ENCODE measurements at places on chromosomes 2 and 18.
A peak's percentile ranks its signal among the peaks of the same experiment; 100 is the strongest.

GRCh38 chr18:27871726-27872125, 305.2 kb downstream of the CDH2 start:
- no peak overlapping the region for H3K4me3 ChIP-seq
- no peak for DNase-seq

DNA sequence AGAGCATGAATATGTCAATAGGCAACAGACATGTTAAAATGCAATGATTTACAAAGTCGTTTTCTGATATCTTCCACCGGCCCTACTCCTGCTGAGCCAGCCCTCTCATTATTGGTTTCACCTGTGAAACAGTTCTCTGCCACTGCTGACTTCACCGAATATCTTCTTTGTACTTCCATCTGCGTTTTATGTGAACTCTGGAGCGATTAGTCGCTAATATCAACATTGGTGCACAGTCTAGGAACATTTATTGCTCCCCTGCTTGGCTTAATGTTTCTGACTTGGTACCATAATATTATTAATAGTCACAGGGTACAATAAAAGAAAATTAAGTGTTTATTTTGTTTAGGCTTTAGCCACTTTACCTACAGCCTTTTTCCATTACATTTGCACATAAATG, 105.5 kb downstream of the NCKAP5 start:
- H3K4me3 ChIP-seq, result no peak overlapping the region
- no peaks in the 10 kb centered on the region for H3K4me1 ChIP-seq

- H3K4me1 ChIP-seq, result no peaks in the 10 kb centered on the region
- H3K36me3 ChIP-seq, result no peaks in the 10 kb centered on the region
- no peak for DNase-seq
- no peak overlapping the region for H3K4me3 ChIP-seq
- no peaks in the 10 kb centered on the region for H3K27me3 ChIP-seq
Observed at GRCh38 chr2:179298666-179299065, 34.0 kb upstream of the SESTD1 start.

GRCh38 chr2:65268957-65269356, 41.3 kb downstream of the ACTR2 start:
- no peaks in the 10 kb centered on the region for H3K27me3 ChIP-seq
- H3K4me3 ChIP-seq, result no peak overlapping the region
- no peak overlapping the region for H3K27ac ChIP-seq
- H3K4me1 ChIP-seq, result peaks cover 5% of the 10 kb centered on the region

- H3K36me3 ChIP-seq, result peaks cover 19% of the 10 kb centered on the region
- H3K4me1 ChIP-seq, result no peaks in the 10 kb centered on the region
- H3K27ac ChIP-seq, result no peak overlapping the region
- no peak overlapping the region for H3K4me3 ChIP-seq
- peaks cover 2% of the 10 kb centered on the region for H3K27me3 ChIP-seq
- no peak for DNase-seq
Observed at GRCh38 chr2:38685116-38685735, 19.3 kb downstream of the GALM start.

DNA sequence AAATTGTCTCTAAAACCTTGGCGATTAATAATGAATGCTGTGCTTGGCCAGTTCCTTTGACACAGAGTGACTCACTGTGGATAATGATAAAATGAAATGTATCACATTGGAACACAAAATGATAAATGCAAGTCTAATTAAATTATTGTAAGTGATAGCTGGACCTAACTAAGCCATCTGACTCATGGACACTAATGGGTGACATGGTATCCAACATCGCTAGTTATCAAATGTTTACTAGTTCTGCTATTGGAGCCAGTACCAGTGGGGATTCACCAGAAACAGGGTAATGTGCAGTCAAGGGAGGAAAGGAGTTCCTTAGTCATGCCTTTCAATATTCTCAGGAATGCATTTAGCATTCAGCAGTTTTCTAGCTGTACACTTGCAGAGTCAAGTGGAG, 736.3 kb upstream of the ACVR2A start:
- H3K36me3 ChIP-seq, result no peaks in the 10 kb centered on the region
- no peak overlapping the region for H3K4me3 ChIP-seq
- H3K4me1 ChIP-seq, result no peaks in the 10 kb centered on the region
- no peak overlapping the region for H3K27ac ChIP-seq
- H3K27me3 ChIP-seq, result no peaks in the 10 kb centered on the region

GRCh38 chr2:25558262-25558661, 115.1 kb downstream of the DTNB start:
- no peak overlapping the region for H3K4me3 ChIP-seq
- no peaks in the 10 kb centered on the region for H3K36me3 ChIP-seq
- peaks cover 3% of the 10 kb centered on the region for H3K4me1 ChIP-seq
- no peak overlapping the region for H3K27ac ChIP-seq

DNA sequence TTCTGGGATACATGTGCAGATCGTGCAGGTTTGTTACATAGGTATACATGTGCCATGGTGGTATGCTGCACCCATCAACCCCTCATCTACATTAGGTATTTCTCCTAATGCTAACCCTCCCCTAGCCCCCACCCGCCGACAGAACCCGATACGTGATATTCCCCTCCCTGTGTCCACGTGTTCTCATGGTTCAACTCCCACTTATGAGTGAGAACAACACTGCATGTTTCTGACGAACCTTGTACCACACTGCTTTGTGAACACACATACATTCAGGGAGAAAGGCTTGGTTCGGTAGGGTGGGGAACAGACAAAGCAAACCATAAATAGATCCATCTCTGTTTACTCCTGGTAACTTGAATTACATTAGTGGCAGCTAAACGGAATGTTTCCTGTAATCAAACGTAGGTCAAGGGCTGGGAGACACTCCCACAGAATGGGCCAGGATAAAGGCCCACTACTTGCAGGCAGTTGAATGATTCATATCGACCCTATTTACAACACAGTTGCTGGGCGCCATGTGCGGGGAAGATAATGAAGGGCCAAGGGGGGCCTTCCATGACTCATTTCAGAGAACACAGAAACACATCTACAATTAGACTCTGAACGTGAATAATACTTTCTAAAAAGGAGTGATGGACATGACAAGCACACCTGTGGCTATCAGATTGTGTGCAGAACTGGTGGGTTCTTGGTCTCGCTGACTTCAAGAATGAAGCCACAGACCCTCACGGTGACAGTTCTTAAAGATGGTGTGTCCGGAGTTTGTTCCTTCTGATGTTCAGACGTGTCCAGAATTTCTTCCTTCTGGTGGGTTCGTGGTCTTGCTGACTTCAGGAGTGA, 56.8 kb upstream of the KIDINS220 start:
- H3K27me3 ChIP-seq, result peaks cover 2% of the 10 kb centered on the region
- peaks cover 53% of the 10 kb centered on the region for H3K4me1 ChIP-seq
- H3K4me3 ChIP-seq, result peak overlapping the region; percentile 77
- no peak for DNase-seq
- no peak overlapping the region for H3K27ac ChIP-seq

- no peaks in the 10 kb centered on the region for H3K27me3 ChIP-seq
- H3K36me3 ChIP-seq, result no peaks in the 10 kb centered on the region
- no peak overlapping the region for H3K4me3 ChIP-seq
- H3K27ac ChIP-seq, result no peak overlapping the region
- no peak for DNase-seq
Observed at GRCh38 chr18:40559556-40559955, 1395.5 kb upstream of the PIK3C3 start.

DNA sequence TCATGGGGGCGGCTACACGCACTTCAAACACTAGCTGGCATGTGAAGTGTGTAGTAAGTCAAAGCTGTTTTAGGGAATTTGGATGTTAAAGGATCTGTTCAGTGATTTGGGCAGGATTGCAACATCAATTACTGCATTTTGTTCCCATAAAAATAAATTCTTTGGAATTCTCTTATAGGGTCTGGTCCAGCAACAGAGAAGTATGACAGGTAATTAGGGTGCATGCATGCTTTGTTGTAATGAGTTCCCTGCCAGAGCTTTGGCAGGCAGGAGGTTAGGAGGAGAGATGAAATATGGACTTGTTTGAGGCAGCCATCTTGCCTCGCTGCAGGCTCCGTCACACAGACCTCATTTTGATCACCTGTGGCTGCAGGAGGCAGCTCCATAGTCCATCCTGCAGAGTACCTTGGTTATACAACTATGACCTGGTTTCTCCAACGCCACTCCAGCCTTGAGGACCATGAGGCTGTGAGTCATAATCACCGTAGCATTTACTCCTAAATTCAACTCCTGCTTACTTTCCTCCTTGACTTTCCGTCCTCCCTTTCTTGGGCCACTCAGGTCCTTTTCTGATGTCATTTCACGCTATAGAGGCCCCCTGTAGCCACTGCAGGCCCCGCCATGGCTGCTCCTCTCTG, 26.5 kb upstream of the EML4 start:
- H3K27ac ChIP-seq, result peak overlapping the region; percentile 9
- peaks cover 1% of the 10 kb centered on the region for H3K27me3 ChIP-seq
- H3K4me1 ChIP-seq, result peaks cover 24% of the 10 kb centered on the region
- H3K36me3 ChIP-seq, result no peaks in the 10 kb centered on the region
- no peak overlapping the region for H3K4me3 ChIP-seq
- no peak for DNase-seq

DNA sequence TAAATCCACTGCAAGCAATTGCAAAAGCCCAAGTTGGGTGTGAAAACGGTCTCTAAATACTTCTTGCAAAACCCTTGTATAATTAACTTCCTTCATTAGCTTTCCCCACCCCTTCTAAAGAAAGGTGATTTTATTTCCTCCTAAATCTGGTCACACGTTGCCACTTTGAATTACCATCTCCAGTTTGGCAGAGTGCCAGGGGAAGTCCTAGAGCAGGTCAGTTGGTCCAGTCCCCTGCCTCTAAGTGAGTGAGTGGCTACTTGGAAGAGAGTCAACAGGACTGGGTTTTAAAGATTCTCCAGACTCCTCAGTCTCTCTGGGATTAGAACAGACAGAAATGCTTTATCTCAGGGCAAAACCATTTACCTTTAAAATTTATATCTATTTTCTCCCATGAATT, 18.7 kb upstream of the LYPD6B start:
- H3K27ac ChIP-seq, result no peak overlapping the region
- no peak overlapping the region for H3K4me3 ChIP-seq

DNA sequence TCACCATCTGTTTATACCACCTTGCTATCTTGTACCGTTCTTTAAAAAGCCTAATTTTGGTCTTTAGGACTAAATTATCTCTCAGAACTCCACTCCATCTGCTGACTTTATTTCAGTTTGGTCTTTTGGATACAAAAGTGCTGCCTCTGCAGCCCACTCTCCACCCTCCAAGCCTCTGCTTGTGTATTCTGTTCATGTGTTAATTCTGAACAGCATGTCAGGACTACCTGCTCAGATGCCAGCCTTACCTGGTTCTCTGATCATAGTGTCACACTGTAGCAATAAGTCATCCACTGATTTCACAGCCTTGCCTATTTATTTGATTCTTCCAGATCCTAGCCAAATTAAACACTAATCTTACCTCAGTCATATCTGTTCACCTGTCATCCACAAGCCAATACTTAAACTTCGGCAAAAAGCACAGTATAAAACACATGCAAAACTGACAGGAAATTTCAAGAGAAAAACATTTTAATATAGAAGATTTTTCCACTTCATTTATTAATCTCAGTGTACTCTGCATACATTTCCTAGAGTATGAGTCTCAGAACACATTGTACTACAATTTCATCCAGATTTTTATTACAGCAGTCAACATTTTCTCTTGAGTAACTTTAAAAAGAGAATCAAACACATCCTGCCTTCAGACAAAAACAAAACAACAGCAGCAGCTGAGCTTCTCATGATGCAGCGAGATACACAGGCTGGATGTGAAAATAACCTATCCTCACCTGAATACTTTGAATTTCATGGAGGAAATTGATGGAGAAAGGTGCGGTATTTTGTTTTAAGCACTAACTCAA, 64.9 kb downstream of the PPP1R1C start:
- H3K4me1 ChIP-seq, result no peaks in the 10 kb centered on the region
- no peaks in the 10 kb centered on the region for H3K36me3 ChIP-seq
- no peak overlapping the region for H3K27ac ChIP-seq
- H3K27me3 ChIP-seq, result no peaks in the 10 kb centered on the region

GRCh38 chr18:73503326-73503725, 635.5 kb upstream of the NETO1 start:
- no peak for DNase-seq
- no peaks in the 10 kb centered on the region for H3K4me1 ChIP-seq
- H3K27ac ChIP-seq, result no peak overlapping the region
- H3K36me3 ChIP-seq, result no peaks in the 10 kb centered on the region
- H3K27me3 ChIP-seq, result no peaks in the 10 kb centered on the region

GRCh38 chr2:191410646-191411436, 165.6 kb downstream of the MYO1B start:
- DNase-seq, result no peak
- H3K4me1 ChIP-seq, result no peaks in the 10 kb centered on the region
- H3K4me3 ChIP-seq, result peak overlapping the region; percentile 38
- peaks cover 35% of the 10 kb centered on the region for H3K36me3 ChIP-seq

- no peak for DNase-seq
- peaks cover 2% of the 10 kb centered on the region for H3K27me3 ChIP-seq
- H3K4me3 ChIP-seq, result no peak overlapping the region
Observed at GRCh38 chr18:22591222-22591621, 173.5 kb upstream of the CTAGE1 start.

- H3K4me3 ChIP-seq, result no peak overlapping the region
- DNase-seq, result no peak
- no peaks in the 10 kb centered on the region for H3K36me3 ChIP-seq
- H3K4me1 ChIP-seq, result peaks cover 4% of the 10 kb centered on the region
- H3K27me3 ChIP-seq, result peaks cover 6% of the 10 kb centered on the region
Observed at GRCh38 chr2:130823886-130824491, 12.7 kb upstream of the ARHGEF4 start.

DNA sequence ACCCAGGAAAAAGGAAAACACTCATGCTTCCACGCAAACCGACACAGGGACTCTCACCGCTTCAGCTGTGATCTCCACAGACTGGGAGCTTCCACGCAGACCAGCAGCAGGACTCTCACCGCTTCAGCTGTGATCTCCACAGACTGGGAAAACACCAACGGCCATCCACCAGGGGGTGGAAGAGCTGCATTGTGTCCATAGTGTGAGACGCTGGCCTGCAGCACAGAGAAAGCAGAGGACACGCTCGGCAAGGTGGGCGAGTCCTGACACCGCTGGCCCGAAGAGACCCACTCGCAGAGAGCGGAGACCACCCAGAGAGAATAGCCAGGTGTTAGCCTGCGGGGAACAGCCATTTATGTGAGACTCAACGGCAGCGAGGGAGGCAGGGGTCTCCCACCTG, 42.5 kb upstream of the NFATC1 start:
- H3K27ac ChIP-seq, result no peak overlapping the region
- DNase-seq, result peak; percentile 65
- no peak overlapping the region for H3K4me3 ChIP-seq
- H3K4me1 ChIP-seq, result peaks cover 7% of the 10 kb centered on the region
- H3K36me3 ChIP-seq, result peaks cover 19% of the 10 kb centered on the region
- H3K27me3 ChIP-seq, result peaks cover 15% of the 10 kb centered on the region
